Left renal cortex interstitium (tissue), 4 donors: ENCODE measurements at places on chromosomes 12 and 14. TPM values are rescaled to one million over a fixed set of nuclear protein-coding genes. Genes with fewer than 3 reads are reported as not detected.

- no peak for DNase-seq
Measured at GRCh38 chr12:85007836-85008235, 28.2 kb downstream of the TSPAN19 start.

Gene SLC22A17
- 64.8 TPM for polyA plus RNA-seq

GRCh38 chr12:85559536-85559935 lies 276.7 kb downstream of the RASSF9 start:
- DNase-seq, result no peak

Gene MGST1
- polyA plus RNA-seq, result 35.0 TPM
